ENCODE measurements at places on chromosomes 4 and X.
A peak's percentile ranks its signal among the peaks of the same experiment; 100 is the strongest.

DNA sequence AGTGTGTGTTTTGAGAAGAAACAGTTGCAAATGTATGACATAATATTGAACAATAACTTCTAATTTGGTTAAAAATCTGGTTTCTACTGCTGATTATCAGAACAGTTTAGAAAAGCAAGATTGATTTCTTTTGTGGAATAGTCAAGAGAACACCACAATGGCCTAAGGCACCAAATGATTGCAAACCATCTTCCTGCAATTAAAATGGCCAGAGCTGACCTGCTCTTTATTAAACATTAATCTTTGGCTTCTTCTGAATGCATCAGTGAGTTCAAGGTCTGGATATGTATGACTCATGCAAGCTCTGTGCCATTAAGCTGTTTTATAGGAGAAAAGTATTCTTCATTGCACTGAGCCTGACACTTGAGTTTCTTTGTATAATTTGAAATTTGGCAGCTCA, 107.8 kb upstream of the PDHA2 start:
- peak; percentile 40 for DNase-seq

- DNase-seq: no peak
These were observed 91.3 kb upstream of the AMOT start for GRCh38 chrX:112931900-112932299.

DNA sequence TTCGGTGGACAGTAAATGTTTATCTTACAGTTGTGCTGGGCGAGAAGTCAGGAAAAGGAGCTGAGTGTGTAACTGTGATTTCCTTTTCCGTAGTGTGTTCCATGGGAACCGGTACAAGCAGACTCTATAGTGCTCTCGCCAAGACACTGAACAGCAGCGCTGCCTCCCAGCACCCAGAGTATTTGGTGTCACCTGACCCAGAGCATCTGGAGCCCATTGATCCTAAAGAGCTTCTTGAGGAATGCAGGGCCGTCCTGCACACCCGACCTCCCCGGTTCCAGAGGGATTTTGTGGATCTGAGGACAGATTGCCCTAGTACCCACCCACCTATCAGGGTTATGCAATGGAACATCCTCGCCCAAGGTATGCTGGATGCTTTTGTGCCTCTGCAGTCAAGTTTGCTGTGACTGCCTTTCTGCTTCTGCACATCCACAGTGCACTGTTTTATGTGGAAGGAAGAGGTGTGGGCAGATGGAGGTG, 27.4 kb downstream of the NOCT start:
- no peak for DNase-seq

DNA sequence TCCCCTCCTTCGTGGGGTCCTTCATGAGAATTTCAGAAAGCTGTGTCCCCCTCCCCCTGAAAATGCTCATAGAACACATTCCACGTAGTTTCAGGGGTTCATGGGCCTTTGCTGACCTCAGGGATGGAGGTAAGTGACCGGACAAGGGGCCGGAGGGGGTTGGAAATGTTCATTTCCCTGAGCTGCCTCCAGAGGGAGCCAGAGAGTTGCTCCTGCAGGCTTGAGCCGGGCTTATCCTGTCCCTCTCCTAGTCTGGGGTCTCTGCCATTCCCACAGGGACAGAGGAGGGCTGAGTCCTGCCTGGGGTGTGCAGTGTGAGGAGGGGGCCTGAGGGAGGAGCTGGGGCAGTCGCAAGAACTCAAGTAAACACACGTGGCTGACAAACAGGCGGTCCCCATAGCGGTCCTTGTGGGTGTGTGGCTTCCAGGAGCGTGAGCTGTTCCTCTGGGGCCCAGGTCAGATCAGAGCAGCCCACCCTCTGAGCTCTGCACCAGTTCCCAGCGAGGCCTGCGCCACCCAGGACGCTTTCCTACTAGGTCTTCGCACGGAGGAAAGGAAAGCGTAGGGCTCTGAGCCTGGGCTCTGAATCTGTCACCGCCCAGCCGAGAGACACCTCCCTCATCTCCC, 62.5 kb downstream of the WFS1 start:
- peak; percentile 9 for DNase-seq

DNA sequence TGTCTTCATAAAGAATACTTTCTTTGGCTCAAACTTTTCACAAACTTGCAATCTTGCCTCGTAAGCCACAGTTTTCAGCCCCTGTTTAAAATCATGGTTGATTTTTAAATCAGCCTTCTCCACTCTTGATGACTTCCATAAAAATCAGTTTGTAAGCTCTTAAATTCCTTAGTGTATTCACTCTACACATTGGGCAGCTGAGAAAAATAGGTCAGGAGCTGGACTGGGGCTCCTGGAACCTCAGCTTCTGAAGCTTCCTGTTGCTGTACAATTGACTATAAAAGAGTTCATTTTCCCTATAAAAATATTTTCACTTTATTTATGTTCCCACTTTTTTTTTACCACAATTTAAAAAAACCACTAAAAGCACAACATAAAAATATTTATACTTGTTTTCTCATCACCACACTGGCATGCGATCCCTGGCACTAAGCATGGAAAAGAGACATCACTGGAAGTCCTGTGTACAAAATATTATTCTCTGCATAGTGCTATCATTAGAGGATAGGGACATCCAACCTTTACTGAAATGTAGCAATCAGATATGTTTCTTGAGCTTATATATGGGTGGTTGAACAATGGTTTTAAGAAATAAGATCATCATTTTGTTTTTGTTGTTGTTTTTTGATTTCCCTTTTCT, 345.7 kb downstream of the FBXO8 start:
- peak; percentile 46 for DNase-seq

DNA sequence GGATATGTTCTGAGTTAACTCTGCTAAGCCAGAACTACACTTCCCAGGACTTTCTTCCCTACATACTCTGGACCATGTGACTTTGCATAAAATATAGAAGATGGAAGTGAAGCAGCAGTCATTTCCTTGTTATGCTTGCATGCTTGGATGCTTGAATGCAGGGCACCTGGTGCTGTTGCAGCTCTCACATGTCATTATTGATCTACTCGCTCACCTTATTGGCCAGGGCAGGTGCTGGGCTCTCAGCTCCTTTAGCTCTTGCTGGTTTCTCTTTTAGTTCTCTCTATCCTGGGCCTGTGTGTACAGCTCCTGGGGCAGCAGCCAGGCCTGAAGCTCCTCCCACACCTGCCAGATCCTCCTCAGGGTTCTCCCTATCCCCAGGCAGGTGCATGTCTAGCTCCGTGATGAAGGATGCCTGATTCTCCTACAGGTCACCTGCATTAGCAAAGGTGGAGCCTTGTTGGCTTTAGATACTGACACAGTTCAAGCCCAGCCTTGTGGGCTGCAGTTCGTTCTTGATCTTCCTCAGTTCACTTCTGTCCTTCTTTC, 53.3 kb downstream of the MED28 start:
- DNase-seq: no peak
